WERI-Rb-1 (cell line): ENCODE measurements at places on chromosomes 3 and 15.

DNA sequence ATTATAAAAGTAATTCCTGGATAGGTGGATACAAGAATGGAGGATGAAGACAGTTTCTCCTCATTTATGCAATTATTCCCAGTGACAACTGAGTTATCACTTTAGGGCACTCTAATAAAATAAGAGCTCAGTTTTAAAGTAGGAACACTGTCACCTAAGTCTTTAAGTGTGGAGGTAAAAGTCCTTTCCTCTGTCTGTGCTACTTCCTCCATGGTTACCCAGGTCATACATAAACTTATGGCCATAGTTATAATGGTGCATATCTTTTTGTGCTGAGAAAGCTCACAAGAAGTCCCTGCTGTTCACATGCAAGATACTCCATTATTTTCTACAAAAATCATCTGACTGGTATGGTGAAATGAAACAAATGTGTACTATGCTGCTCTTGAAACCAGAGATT lies 1093.6 kb downstream of the IGSF11 start:
- no peak for DNase-seq

GRCh38 chr3:43268636-43269035 lies 17.7 kb upstream of the SNRK start:
- no peak for DNase-seq

DNA sequence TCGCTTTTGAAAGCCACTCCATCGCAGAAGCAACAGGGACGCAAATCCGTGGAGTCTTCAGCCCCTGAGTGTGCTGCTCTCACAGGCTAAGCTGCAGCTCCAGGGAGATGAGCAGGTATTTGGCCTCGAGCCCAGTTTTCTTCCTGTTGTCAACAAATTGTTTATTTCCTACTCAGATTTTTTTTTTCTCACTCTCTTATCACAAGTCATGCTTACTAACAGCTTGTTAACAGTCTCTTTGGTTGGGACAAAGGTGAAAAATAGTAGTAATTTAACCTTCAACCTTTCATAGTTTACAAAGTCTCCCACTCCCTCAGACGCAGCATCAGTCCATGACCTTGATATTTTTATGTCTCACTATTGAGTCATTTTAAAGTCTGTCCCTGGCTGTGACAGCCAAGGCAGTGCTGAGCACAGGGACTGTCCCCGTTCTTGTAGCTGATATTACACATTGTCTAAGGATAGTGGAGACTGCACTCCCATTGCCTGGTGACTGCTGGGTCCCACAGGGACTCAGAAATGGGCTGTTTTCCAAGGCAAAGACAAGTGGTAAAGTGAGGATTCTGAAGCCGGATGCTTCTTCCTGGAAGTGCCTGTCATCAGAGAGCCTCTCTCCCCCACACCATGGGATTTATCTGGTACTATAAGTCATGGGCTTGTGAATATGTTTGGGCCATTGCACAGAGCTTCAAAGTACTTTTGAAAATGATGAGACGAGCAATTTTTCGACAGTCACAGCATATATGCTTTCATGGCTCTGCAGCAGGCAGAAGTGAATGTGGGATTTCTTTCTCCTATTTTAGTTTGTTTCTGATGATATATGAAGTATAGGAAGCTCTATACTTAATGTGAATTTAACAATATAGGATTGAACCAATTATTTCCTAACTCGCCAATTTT lies 59.8 kb upstream of the UNC13C start:
- DNase-seq: no peak

DNA sequence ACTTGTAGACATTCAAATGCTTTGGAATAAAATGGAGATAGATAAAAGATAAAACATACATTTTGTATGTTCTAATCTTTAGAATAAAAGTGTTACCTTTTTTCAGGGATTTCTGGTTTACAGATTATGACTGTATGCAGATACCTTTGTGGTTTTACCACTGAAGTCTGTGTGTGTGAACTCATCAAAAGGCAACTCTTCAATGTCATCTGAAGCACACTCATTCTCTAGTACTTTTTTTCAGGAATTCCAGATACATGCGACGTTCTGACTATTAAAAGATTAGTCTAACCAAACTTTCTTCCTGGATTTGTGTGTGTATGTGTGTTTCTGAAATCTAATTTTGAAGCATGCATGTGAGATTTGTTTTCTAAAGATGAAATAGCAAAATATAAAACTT lies 188.6 kb downstream of the NLGN1 start:
- no peak for DNase-seq

GRCh38 chr3:111943533-111943932 lies 35.3 kb upstream of the ABHD10 start:
- no peak for DNase-seq

DNA sequence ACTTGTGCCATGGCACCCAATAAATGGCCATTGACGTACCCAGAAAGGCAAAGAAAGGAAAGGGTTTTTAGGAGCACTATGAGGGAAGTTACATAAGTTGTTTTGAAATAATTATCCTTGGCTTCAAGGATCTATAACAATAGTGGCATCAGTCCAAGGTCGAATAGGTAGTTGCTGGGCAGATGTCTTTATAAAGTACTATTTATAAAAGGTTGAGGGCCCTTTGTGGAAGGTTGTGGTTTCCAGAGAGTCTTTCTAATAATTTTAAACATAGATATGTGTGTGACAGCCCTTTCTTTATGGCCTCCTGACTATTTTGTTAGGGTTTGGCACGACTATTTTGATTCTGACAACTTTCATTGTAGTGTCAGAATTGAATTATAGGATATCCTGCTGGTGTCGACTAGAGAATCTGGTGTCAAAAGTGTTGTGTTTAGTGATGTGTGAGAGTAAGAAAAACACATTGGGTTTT lies 260.5 kb downstream of the PYDC2 start:
- no peak for DNase-seq

DNA sequence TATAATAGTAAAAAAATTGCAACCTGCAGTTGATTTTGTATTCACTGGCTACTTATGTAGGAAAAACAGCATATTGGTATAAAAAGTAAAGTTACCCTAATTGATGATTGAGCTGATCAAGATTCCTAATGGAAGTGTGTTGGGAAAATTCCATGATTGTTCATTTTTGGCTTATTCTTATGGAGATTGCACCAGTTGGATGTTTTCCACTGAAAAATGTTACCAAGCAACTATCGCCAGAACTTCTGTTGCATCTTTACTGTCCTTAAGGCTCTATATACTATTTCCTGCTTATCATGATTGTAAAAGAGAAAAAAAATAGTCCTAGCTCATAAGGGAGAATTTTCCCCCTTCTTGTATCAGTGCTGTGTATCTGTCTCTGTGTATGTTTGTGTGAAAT lies 48.6 kb downstream of the SLC25A26 start:
- no peak for DNase-seq

GRCh38 chr3:130850843-130851242 lies 43.0 kb upstream of the ATP2C1 start:
- no peak for DNase-seq

- DNase-seq: no peak
Observed at GRCh38 chr3:39541442-39541841, 74.0 kb downstream of the MOBP start.

DNA sequence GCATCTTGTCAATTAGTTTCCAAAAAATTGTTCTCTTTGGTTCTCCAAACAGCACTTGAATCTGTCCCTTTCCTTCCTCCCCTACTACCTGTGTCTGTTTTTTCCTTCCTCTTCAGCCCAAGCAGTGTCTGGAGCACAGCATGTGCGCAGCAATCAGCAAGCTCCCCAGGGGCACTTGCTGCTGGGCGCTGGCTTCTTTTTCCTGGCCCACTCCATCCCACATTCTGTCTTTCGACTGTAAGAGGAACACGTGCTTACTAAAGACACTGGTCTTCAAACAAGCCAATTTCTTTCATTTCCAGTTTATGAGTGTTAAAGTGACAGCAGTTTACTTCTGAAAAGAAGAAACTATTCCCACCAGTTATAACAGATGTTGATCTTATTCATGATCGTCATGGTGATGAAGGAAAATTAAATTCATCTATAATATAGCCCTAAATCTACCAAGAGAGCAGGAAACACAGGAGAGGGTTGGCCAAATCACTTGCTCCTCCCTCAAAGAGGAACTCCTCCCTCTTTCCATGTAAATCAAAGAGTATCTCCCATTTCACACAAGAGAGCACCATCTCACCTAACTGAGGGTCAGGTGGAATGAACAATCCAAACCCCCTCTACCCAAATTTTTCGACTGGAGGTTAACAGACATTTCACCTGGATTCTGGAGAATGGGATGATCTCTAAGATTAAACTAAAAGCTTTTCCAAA lies 115.4 kb downstream of the IGF2BP2 start:
- DNase-seq: no peak

- no peak for DNase-seq
Observed at GRCh38 chr3:105944276-105944675, 75.5 kb upstream of the CBLB start.

- no peak for DNase-seq
Observed at GRCh38 chr3:105834768-105835167, 34.0 kb downstream of the CBLB start.

DNA sequence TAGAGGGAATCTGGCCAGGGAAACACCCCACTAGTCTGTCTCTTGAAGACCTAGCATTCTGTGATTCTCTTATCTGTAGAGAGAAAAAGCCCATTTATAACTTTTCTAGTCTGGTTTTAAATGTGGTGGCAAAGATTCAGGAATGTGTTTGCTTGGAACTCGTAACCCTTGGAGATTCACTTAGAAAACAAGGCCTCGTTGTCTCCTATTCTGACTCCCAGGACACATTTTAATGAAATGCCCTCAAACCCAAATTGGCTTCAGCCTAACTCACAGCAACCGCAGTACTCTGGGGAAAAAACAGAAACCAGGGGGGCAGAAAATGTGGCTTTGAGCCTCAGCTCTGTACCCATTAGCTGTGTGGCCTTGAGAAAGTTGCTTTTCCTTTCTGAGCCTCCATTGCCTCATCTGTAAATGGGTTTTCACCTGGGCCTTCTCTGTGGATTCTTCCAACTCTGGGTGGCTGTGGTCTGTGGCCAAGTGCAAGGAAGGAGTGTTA lies 36.5 kb downstream of the RPLP1 start:
- no peak for DNase-seq

- DNase-seq: no peak
Observed at GRCh38 chr3:176447369-176447768, 749.9 kb downstream of the TBL1XR1 start.

DNA sequence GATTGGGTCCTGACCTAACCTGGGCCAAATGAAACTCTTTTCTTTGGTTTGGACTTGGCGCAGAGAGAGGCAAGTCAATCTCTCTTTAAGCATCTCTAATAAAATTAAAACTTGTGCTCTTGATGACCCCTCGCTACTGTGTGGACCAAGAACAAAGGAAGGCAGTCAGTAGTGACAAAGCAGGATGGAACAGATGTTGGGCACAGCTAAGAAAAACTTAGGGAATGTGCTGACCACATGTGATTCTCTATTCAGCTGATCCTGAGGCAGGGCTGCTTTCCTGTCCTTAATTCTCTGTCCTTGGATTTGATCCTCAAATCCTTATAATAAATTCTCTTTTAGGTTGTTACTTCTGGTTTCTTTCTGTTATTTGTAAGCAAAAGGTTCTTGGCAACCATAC lies 259.9 kb downstream of the ZIC1 start:
- no peak for DNase-seq

- DNase-seq: no peak
Observed at GRCh38 chr15:92273723-92274122, 120.0 kb upstream of the ST8SIA2 start.

- DNase-seq: no peak
Observed at GRCh38 chr3:180825964-180826363, 86.5 kb upstream of the FXR1 start.

DNA sequence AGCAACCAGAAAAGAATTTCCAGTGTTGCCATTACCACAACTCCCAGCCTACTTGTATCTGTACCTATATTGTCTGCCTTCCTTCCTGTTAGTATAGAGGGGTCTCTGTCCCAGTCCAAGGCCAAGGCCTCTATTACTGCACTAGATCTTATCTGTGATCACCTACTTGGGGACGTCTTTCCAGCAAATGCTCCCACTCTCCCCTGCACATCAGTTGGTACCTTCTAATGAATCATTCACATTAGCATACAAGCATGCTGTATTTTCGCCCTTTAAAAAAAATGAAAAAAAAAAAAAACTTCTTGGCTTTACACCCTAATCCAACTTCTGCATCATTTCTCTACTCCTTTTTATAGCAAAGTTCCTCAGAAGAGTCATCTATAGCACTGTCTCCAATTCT lies 4.8 kb upstream of the AVEN start:
- no peak for DNase-seq

GRCh38 chr3:151431940-151432339 lies 28.9 kb downstream of the IGSF10 start:
- no peak for DNase-seq

- DNase-seq: no peak
Observed at GRCh38 chr3:146125951-146126350, 35.0 kb downstream of the PLOD2 start.

GRCh38 chr3:56197991-56198390 lies 270.3 kb downstream of the ERC2 start:
- DNase-seq: no peak
